A673 (cell line): ENCODE measurements at places on chromosomes 2 and 18.

- DNase-seq: no peak
Observed at GRCh38 chr18:39058386-39059000, 1492.9 kb upstream of the CELF4 start.

GRCh38 chr2:60880643-60881046, 729 bp upstream of the REL start:
- DNase-seq: peak; percentile 18

- no peak for DNase-seq
Observed at GRCh38 chr2:236057375-236057774, 110.8 kb downstream of the GBX2 start.

DNA sequence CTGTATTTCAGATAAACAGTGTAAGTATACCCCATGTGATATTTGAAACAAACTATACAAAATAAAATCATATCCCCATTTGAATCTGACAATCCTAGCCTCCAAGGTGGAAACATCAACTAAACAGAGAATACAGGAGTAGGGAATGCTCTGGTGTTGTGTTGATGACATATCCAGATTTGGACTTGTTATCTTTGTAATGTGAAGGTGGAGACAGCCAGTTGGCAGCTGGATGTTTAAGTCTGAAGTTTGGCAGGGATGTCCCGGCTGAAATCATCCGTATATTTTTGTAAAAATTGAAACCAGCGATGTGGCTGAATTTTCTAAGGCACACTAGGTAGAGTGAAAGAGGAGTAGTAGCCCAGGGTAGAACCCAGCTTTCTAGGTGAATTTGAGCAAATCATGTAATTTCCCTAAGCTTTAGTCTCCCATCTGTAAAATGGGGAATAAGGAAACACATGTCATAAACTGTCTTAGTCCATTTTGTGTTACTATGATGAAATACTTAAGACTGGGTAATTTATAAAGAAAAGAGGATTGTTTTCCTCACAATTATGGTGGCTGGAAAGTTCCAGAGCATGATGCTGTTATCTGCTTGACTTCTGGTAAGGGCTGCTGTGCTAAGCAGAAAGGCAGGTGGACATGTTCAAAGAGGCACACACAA, 246.6 kb upstream of the APCDD1 start:
- DNase-seq: no peak

DNA sequence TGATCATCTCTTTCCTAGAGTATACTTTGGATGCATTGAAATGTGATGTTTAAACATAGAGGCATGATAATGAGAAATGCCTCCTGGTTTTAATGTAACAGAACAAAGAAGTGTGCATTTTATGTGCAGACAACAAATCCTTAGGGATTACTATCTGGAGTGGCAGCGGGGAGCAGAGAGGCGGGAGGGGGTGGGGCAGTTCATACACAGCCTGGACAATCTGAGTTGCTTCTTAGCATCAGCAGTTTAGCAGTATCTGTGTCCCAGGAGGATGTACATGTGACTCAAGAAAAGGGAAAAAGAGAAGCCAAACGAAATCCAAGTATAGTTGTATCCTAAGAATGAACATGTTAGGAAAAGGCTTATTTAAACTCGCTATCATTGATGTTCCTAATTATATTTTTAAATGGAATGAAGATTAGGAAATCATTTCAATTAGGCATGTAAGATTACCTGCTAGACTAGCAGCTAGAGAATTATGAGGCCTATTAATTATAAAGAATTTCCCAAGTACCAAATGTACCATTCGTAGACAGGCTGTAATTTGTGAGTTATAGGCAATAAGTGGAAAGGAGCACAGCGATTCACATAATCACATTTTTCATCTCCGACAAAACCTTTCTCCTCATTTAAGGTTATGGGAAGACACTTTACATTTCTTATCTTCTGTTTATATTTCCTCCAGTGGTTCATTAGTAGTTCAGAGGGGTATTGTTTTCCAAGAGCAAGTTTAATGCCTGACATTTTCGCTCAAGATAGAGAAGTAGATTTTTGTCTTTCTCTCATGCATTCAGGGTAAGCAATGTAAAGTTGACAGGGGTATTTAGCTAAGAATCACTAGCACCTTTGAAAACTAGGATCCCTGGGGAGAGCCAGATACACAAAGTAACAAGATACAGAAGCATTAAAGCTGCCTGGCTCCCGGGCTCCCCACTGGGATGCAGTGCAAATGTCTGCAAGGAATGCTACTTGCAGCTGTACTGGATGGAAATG, 141.3 kb upstream of the NOSTRIN start:
- DNase-seq: peak; percentile 63

DNA sequence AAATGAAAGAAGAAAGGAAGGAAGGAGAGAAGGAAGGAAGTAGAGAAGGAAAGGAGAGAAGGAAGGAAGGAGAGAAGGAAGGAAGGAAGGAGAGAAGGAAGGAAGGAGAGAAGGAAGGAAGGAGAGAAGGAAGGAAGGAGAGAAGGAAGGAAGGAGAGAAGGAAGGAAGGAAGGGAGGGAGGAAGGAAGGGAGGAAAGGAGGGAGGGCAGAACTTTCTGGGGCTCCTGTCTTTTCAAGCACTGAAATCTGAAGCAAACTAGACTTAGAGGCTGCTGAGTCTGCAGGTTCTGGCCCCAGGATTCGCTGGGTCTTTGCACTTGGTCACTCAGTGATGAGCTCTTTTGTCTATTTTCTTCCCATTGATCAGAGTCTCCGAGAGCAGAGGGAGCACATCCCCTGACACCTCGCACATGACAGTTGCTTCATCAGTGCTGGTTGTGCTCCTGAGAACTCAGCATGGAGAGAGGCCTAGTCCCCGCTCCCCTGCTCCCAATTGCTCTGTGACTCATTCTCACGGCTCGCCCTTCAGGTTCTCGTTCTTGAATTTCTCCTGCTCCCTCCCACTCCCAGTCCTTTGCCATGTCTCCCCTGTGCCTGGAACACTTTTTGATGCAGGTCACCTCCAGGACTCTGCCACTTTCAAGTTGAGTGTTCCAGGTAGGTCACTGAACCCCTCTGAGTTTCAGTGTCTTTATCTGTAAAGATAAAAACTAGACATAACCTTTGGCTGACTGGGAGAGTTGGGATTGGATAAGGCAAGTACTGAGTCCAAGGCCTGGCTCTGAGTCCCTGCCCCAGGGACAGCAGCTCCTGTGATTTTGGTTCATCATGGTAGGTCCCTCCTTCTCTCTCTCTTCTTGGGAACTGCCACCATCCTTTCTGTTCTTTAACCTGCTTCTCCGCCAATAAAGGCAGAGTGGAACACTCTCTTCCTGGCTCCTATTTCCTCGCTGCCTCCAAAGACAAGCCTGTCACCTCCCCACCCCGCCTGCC, 55.2 kb downstream of the TNP1 start:
- no peak for DNase-seq

DNA sequence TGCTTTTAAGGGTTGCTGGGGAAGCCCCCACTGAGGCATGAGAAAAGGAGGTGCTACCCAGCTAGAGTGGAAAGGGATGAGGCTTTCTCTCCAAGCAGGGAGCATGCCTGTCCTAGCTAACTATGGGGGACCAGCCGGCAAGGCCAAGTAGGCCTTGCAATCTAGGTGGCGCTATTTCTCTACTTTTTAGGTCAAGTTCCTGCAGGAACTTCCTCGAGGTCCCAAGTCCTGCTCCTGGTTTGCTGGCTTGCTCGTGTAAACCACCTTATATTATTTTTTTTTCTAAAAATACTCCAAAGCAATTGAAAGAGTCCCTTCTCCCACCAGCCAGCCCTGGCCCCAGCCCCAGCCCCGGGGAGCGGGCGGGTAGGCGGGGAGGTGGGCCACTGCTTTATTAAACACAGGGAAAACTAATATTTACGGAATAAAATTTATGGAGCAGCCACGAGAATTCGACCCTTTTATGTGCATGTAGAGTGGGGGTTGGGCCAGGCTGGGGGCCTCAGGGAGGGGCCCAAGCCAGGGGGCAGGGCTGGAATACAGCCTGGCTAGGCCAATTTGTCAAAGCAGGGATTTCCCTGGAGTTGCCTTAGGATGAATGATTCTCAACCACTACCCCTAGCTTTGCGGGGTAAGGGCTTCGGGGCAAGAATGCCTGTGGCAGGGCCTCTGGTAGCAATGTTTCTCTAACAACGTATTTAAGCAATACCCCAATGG, 12.8 kb upstream of the IHH start:
- DNase-seq: peak; percentile 77

DNA sequence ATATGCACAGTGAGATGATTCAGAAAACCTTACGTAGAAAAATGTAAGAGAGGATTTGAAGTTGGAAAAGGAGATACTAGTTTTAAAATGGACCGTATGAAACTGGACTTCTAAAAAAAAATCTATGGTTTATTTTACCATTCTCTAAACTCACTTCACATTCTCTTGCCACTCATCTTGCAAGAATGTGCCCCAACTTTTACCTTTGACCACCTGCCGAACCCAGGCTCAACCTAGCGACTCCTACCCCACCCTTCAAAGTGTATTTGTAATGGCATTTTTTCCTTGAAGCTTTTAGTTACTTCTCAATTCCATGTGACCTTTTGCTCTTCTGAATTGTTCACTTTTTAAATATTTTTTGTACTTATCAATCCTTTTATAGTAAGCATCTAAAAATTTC, 160.8 kb downstream of the PHLPP1 start:
- no peak for DNase-seq

DNA sequence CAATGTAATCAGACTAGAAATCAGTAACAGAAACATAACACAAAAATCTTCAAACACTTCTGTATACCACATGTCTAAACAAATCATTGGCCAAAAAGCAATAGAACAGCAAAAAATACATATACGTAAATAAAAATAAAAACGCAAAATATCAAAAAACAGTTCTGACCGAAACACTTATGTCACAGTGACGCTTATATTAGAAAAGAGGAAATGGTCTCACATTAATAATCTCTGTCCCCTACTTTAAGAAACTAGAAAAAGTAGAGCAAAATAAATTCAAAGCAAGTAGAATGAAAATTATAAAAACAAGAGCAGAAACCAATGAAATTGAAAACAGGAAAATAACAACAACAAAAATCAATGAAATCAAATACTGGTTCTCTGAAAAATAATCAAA, 41.9 kb downstream of the TMEM131 start:
- DNase-seq: no peak

DNA sequence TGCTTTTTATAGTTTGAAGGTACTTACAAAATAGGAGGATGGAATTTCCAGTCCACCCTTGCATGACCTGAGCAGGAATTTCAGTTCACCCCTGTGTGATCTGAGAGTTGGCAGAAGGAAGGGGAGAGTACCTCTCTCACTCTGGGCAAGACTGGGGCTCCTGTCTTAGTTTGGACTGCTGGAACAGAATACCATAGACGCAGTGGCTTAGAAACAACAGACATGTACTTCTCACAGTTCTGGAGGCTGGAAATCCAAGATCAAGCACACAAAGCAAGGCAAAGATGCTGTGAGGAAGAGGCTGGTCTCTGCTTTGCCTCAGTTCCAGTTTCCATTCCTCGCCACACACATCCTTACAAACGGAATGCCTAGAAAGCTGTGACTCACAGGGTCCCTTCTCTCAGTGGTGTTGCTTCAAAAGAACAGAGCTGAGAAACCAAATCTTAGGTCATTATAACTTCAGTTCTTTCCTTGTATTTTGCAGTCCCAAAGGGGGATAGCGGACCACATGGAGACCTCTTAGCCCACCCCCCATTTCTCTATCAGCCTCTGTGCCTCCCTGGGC, 108.8 kb upstream of the HAAO start:
- DNase-seq: no peak

DNA sequence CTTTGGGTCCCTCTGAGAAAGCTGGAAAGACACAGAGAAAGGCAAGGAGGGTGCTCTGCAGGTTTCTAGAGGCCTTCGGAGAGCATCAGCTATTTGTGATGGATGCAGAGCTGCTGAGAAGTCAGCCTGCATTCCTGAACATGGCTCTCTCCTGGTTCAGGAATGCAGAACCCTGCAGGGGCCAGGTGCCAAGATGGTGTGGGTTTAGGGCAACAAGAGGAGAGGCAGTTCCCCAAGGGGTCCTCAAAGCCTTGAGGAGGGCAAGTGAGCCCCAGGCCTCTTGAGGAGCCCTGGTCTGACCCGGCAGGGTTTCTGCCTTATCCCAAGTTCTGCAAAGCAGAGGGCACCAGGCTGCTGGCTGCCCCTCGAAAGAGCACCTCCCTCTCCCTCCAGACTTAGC, 93.3 kb downstream of the HS1BP3 start:
- no peak for DNase-seq

- peak; percentile 83 for DNase-seq
Observed at GRCh38 chr18:49561289-49562193, at the start of gene LIPG. Gene LIPG (plus strand): TSS chr18:49562057. CDS start chr18:49562309, 252 bp downstream.

GRCh38 chr2:36464006-36464721, 108.6 kb downstream of the CRIM1 start:
- DNase-seq: no peak

GRCh38 chr18:1394966-1395365, 490.3 kb downstream of the ADCYAP1 start:
- DNase-seq: no peak

GRCh38 chr18:49878567-49879270, 65.4 kb upstream of the ACAA2 start:
- no peak for DNase-seq

DNA sequence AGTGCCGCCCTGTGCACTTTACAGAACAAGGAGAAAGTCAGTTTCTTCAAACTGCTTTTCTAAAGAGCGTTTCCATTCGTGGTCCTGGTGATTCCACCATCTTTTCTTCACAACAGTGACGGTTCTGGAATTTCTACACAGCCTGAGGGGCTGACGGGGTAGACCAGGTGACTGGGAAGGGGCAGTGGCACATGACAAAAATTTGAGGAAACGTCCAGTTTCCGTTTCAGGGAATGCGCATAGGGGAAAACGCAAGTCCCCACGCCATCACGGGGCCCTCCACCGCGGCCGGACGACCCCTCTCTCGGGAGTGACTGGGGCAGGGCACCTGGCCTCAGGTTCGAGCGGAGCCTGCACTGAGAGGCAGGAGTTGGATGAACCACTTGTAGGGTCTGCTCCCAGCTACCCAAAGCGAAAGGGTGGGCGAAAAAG, 980 bp upstream of the SPTBN1 start:
- DNase-seq: no peak

DNA sequence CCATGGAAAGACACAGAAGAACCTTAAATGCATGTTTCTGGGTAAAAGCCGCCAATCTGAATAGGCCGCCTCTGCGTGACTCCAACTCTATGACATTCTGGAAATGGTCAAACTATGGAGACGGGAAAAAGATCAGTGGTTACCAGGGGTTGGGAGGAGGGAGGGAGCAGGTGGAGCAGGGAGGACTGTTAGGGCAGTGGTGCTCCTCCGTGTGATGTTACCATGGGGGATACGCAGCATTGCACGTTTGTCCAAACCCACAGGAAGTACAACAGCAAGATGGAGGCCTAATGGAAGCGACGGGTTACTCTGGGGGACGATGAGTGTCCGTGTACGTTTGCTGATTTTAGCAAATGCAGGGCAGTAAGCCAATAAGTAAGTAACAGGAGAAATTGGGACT, 17.2 kb downstream of the TMEM18 start:
- no peak for DNase-seq

DNA sequence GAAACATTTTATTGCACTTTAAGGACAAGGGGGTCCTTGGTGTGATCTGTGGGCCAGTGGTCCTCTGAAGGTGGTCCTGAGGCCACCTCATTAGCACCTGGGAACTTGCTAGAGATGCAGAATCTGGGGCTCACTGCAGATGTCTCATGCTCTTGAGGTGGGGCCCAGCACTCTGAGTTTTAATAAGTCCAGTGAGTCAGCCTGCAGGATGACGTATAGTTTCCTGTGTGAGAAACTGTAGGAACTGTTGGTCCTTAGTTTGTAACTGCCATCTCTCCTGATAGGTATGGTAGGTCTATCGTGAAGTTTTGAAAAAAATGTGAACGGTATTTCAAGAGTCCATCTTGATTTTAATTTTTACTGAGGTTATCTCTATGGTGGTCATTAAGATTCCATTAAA, 2.8 kb downstream of the TRPM8 start:
- DNase-seq: peak; percentile 58

GRCh38 chr2:71880287-71880686, 267.4 kb downstream of the CYP26B1 start:
- DNase-seq: no peak
